Lower lobe of right lung (tissue), 2 donors: ENCODE measurements at places on chromosomes 1 and 21. TPM values are rescaled to one million over a fixed set of nuclear protein-coding genes. Genes with fewer than 3 reads are reported as not detected.

DNA sequence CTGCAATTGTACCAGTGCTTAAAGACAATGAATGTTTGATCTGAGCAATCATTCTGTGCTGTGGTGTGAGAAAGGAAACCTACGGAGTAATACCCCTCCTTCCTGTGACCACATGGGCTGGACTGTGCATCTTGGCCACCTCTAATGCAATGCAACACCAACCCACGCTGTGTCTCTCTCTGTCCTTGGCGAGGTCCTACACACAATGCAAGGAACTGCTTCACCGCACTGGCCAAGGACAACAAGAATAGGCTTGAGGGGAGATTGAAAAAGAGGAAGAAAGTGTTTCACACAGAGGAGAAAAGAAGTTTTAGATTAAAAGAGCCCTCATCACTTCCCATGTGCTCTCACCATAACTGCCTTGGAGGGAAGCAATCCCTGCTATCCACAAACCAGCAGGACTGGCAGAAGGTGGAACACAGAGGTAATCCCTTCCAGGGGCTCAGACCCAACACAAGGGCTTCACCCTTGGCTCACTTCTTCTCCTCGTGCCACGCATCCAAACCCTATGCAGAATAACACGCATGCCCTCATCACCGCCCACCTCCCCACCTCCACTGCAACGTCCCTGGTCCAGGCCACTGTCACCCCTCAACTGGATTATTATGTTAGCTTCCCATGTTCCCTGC is 112.5 kb upstream of the ERG start:
- no peak for DNase-seq
- no peaks in the 10 kb centered on the region for H3K4me1 ChIP-seq
- no peak overlapping the region for H3K4me3 ChIP-seq
- H3K27me3 ChIP-seq, result no peaks in the 10 kb centered on the region

DNA sequence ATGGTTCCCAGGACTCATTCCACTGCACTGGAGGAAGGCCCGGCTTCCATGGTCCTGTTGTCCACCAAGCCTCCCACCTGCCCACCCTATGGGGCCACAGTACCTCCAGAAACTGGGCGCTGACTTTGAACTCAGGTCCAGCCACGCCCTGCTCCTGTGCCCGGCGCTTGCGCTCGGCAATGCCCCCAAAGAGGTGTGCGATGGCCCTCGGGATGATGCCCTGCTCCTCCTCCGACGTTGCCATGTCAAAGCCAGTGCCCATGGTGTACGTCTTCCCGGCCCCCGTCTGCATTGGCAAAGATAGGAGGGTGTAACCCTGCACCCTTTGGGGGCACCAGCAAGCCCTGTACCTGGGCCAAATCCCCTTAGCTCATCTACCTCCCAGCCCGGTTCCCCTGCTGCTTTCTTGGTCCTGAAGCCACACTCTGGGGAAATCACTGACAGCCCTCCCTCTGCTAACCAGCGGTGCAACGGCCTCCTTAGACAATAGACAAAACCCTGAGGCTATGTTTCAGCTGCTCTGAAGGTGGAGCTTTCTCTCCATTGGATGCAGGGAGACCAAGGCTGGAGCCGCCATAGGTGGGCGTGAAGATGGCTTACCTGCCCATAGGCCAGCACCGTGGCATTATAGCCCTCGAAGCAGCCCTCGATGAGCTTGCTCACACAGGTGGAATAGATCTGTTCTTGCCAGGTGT is 14.7 kb downstream of the KIF21B start:
- H3K27me3 ChIP-seq, result peaks cover under 1% of the 10 kb centered on the region
- peak; percentile 32 for DNase-seq
- no peak overlapping the region for H3K27ac ChIP-seq
- no peak overlapping the region for H3K4me3 ChIP-seq

DNA sequence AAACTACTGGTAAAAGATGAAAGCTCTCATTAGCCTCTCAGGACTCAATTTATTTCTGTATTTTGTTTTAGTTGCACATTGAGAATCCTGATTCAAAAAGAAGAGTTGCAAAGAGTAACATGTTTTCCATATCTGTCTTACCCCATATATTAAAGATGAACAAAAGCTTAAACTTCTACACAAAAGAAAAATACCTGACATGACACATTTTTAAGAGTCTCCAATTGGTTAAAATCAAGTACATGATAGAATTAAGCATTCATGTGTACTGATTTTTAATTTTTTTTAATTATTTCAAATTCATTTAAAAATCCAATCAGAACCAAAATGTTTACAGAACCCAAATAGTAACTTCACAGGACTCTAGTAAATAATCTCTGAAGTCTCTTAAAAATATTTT is 72.0 kb downstream of the FOXJ3 start:
- no peak overlapping the region for H3K27ac ChIP-seq
- H3K4me3 ChIP-seq, result no peak overlapping the region
- no peaks in the 10 kb centered on the region for H3K27me3 ChIP-seq
- peaks cover 14% of the 10 kb centered on the region for H3K36me3 ChIP-seq

DNA sequence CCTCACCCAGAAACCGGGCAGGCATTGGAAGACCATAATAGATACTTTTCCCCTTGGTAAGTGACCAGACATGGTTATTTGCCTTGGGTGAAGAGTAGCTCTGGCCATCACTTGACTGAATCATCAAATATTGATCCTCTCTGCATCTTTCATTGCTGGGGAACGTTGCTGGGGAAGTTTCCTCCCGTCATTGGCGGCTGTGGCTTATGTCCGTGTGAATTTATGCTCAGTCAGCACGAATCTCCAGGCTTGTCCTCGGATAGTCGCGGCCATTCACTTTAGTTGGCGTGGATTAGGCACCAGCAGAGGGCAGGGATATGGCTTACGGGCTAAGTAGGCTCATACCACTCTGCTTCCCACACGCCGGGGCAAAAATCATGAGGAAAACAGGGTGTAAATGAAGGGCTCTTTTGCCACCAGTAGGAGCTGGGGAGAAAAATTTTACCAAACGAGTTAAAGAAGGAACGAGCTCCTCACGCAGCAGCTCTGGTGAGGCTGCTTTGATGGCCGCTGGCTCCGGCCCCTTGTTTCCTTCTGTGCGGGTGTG is 473.4 kb downstream of the CAMTA1 start:
- H3K4me1 ChIP-seq, result no peaks in the 10 kb centered on the region
- no peak overlapping the region for H3K27ac ChIP-seq
- H3K36me3 ChIP-seq, result no peaks in the 10 kb centered on the region
- no peak overlapping the region for H3K4me3 ChIP-seq
- DNase-seq, result no peak

Gene HSPB7
- total RNA-seq, result 4.9 TPM

Gene SH2D1B
- 1.9 TPM for total RNA-seq
